ENCODE measurements at places on chromosomes 3 and 15.

DNA sequence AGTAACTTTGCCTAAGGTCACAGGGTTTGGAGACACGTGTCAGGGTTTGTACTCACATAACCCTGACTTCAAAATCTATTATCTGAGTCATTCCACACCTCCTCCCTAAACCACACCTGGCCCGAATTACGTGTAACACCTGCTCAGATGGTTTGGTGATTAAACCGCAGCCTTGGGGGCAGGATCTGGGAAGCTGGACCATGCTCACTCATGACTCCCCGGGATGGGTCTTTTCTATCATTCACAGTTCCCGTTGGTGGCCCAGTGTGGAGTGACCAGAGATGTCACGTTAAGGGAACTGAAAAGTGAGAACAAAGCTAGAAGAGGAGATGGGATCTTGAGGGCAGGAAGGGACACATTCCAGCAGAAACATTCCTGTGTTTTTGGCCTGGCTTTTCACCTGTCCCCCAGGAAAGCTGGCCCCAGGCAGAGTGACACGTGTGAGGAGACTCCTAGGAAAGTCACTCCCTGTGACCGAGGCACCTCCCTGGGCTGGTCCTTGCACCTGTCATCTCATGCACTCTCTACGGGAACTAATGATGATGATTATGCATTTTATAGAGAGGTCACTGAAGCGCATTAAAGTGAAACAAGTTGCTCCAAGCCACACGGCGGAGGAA, 75.4 kb upstream of the POMGNT2 start:
- DNase-seq = no peak

GRCh38 chr15:62503451-62503850, 338.4 kb upstream of the C2CD4B start:
- no peak for DNase-seq

DNA sequence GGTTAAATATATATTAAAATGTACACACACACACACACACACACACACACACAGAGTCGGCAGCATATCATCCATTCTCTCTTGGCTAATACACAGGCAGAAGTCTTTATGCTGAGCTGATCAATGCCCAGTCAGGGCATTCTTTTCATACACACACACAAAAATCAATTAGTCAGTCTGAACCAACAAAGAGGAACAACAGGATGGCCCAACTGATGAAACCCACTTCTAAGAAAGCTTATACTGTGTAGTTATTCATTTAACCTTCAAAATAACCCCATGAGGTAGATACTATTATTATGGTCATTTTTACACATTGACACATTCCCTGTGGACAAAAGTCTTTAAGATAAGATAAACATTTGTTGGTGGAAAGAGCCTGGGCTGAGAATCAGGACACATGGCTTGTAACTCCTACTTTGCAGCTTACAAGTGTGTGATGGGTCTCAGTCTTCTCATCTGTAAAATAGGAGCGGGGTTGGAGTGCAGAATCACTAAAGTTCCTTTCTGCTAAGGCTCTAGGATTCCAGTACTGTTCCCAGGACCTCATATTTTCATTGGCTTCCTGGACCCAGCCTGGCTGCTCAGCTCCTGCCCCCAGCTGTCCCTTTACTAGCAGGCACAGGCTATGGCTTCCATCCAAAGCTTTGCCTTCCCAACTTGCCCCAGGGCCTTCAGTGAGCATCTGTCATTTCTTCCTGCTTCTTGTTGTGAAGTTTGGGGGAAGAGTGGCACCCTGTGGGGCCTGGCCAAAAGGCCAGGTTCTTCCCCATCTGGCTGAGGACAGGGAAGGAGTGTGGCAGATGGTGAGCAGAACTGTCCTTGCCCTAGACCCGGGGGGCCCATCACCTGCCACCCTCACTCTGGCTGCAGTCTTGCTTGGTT, 27.2 kb upstream of the GLCE start:
- no peak for DNase-seq

GRCh38 chr15:52023169-52023922, 4.3 kb downstream of the MAPK6 start:
- DNase-seq = no peak

DNA sequence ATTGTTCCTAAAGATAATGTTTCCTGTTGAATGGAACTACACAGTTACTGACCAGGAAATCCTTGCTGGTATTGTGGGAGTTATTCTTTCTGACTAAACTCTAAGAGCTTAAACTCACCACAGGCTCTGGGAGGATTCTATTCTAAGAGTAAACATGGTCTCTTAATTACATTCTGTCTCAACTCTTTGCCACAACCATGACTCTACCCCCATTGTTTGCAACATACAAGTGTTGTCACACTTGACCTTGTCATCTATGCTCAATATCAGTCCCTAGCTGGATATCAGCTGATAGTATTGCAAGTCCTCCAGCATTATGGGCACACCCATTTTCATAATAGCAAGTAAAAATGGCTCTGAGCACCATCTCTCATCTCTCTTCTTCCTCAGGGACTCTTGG, 29.6 kb upstream of the SECISBP2L start:
- no peak for DNase-seq

GRCh38 chr3:85678713-85679112, 719.9 kb downstream of the CADM2 start:
- DNase-seq = no peak

DNA sequence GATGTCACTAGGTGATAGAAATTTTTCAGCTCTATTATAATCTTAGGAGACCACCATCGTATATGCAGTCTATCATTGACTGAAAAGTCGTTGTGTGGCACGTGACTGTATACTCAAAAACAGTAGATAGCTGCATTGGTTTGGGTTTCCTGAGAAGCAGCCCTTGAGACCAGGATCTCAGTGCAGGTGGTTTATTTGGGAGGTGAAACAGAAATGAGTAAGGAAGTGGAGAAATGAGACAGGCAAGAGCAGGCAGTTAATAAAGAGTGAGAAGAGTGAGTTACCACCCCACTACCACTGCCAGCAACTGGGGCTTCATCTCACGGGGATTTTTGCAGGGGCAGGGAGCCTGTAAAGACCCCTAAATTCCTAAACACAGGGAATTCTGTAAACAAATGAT, 221.0 kb downstream of the SHQ1 start:
- DNase-seq = no peak

DNA sequence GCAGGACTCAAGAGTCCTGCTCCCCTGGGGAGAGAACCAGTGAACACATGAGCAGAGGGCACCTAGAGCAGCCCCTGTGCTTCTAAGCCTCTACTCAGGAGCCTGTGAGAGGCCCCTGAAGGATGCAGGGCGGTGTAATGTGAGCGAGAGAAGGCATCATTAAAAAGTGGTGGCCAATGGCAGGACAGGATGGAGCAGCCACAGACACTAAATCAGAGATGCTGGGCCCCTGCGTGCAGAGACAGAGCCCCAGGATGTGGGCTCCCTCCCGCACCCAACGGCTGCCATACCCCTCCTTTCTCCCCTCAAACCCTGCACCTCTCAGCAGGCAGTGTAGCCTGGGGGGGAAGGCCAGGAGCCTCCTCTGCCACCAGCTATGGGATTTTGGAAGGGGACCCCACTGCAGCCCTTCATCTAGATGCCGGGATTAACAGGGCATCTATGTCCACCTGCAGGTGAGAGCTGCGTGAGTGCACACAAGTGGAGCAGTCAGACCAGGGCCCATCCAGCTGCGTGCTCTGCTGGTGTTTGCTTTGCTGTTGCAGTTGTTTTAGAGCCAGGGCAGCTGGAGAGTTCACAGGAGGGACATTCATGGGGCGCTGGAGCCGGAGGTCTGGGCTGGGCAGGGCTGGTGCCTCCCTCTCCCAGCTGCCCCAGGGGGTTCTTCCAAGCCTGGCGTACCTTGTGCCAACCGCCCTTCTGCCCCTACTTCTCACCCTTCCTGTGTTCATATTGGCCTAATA, 5.1 kb upstream of the IQSEC1 start:
- DNase-seq = no peak

DNA sequence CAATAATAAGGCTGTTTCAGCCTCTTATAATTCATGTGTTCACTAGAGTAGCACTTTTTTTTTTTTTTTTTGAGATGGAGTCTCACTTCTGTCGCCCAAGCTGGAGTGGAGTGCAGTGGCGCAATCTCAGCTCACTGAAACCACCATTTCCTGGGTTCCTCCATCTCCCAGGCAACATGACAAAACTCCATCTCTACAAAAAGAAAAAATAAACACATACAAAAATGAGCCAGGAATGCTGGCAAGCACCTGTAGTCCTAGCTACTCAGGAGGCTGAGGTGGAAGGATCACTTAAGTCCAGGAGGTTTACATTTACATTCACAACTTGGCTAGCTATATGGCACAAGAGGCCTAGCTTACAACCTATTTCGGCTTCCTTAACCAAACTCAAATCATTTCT, 6.8 kb downstream of the USP4 start:
- DNase-seq = no peak

DNA sequence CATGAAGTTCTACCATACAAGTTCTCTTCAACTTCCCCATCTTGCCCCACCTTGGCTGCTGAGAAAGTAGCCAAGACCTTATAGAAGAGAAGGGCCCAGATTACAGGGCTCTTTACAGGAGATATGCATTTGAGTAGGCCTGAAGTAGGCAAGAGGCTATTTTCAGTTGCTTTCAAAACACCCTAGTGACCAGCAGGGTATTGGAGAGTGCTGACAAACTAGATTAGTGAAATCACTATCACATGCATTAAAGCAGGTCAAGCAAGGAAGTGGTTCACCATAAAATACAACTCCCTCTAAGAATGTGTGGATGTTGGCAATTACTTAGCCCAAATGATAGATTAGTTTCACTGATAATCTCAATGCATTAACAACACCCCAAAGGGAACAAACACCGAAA, 2.7 kb upstream of the LZTFL1 start:
- no peak for DNase-seq

- no peak for DNase-seq
Measured at GRCh38 chr15:74868059-74868458, 5.1 kb downstream of the SCAMP2 start.
